ENCODE measurements at places on chromosomes 13 and 19.

GRCh38 chr19:14718522-14719116, 28.8 kb downstream of the ZNF333 start:
- DNase-seq, result no peak

- DNase-seq, result no peak
These were observed 398.3 kb downstream of the RFC3 start for GRCh38 chr13:34216256-34216655.

DNA sequence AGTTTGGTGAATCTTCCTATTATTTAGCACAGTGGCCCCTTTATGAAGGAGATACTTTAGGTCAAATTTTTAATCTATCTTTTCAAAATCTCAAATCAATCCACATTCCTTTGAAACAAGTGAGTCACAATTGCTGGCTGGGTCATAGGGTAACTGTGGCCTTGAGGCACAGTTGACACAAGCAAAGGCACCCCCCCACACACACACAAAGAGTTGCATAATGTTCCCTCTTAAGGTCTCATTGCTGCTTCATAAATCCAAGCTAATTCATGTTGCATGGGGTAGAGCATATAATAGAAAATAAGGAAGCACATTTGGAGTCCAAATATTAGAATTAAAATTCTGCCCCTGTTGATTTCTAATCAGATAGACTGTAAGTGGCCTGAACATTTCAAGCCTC, 171.5 kb downstream of the DLEU7 start:
- DNase-seq, result no peak

- no peak for DNase-seq
These were observed 154.3 kb upstream of the VSTM2B start for GRCh38 chr19:29371251-29372090.

- no peak for DNase-seq
These were observed 25.1 kb downstream of the CARS2 start for GRCh38 chr13:110680852-110681251.

DNA sequence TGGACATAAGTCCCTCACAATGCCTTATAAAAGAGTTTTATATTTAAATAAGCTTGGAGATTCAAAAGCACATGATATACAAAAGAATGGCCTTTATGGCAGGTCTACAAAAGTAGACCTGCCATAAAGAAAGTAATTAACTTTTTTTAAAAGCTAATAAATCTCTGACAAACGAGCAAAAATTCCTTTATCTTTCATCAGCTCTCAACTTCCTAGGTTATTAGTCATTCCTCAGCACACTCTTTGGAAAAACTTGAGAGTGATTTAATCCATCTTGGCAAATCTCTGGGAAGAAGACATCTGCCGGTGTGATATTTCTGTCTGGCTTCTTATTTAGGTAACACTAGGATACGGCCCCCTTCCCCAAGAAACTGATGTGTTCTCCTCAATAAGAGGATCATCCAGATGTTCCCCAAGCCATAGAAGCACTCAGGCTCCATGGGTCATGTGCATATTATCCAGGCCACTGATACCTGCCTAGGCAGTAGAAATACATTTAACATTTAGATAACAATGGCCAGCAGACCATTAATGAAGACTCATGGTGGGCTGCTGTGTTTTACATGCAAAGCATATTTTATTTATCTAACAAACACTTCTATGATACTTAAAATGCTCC, 372.7 kb downstream of the LIG4 start:
- DNase-seq, result no peak

GRCh38 chr19:47699360-47699917, 13.8 kb upstream of the EHD2 start:
- DNase-seq, result peak; percentile 60

- DNase-seq, result no peak
These were observed 24.2 kb downstream of the GAS6 start for GRCh38 chr13:113839536-113840204.

DNA sequence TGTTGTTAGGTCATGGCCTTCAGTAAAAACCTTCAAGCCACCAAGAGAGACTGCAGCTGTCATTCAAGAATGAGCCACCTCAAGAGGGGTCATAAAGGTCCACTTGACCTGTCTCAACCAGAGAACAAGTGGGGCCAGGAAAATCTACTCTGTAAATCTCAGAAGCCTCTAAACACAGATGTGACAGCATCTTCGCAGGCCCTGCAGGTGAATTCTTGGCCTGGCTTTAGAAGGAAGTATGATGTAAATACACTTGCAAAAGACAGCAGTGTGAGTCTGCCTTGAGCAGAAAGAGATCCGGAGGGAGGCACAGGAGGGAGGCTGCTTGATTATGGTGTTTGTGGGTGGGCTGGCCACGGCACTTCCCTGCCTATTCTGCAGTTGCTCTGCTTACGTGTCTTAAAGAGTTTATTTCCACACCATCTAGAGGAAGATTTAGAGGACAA, 1082.9 kb downstream of the UQCRFS1 start:
- DNase-seq, result no peak

- no peak for DNase-seq
These were observed 288.9 kb downstream of the KCNRG start for GRCh38 chr13:50303963-50304721.

DNA sequence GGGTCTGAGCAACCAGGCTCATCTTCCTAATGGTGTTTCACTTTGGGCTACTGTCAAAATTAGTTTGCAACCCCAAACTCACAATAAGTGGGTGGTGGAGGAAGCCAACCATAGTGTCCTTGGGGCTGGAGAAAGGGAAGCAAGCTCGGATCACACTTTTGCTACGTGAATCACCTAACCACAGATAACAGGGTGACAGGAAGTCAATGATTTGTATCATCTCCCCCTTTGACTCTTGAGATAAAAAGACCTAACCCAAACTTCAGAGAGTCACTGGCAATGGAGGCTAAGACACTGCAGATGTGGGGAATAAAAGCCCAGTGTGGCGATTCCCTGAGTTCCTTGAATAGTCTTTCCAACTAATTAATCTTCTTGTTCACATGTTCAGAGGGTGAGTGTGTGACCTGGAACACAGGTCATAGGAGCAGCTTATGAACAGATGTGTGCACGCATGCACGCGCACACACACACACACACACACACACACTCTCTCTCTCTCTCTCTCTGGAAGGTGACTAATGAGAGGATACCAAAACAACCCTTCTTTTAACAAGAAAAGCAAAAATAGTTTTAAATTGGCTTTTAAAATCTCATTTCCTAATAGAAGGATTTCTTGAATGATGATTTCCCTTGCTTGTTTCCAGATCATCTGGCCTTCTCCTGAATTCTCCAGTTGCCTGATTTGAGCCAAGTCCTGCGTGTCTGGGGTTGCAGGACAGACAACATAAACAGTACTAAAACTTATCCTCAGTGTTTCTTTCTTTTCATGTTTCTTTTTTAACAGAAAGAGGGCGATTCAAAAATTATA, 21.2 kb upstream of the DOCK9 start:
- peak; percentile 33 for DNase-seq

GRCh38 chr19:15894359-15894758, 3.5 kb downstream of the CYP4F2 start:
- no peak for DNase-seq

GRCh38 chr19:38291855-38292254, 12.2 kb upstream of the C19orf33 start:
- DNase-seq, result no peak

- peak; percentile 12 for DNase-seq
These were observed 28.1 kb downstream of the RANBP3 start for GRCh38 chr19:5949792-5950305.

- DNase-seq, result no peak
These were observed 456.2 kb downstream of the PCDH20 start for GRCh38 chr13:60959427-60959826.

GRCh38 chr19:10718205-10719196, 622 bp downstream of the DNM2 start:
- DNase-seq, result peak; percentile 57

DNA sequence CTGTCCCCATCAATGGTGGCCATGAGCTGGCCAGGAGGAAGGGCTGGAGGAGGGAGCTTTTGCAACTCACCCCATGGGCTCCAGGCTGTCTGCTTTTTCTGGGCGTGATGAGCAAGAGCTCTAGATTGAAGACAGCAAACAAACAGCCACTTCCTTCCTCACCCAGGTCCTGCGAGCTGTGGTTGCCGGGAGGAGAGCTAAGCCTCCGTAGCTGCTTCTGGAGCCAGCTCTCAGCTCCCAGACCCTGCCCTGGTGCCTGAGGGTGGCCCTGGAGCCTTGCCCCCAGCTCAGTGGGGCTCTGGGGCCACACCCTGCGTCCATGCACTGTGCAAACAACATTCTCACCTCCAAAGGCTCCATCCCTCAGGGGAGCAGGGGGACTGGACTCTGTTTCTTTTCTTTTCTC, 6.2 kb downstream of the MYO1F start:
- no peak for DNase-seq

GRCh38 chr19:33622809-33623511, 1.2 kb downstream of the CHST8 start:
- no peak for DNase-seq

- no peak for DNase-seq
These were observed 395.9 kb downstream of the KCNRG start for GRCh38 chr13:50410921-50411746.

DNA sequence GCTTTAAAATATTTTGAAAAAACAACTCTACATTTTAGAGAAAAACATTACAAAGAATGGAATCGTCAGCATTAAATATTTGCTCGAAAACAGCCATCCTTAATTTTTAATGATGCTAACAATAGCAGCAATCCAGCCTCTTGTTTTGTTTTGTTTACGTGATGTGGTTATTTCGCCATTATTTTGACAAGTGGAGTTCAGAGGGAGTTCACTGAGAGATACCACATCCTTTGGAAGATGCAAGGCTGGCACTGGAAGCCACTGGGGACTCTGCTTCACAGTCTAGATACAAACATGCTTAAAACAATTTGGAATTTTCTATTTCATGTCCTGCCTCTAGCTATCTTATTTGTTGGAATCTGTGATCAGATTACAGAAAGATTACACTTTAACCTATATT, 556.3 kb downstream of the PCDH17 start:
- DNase-seq, result no peak

GRCh38 chr13:94168783-94169453, 310.6 kb downstream of the DCT start:
- DNase-seq, result no peak

- no peak for DNase-seq
These were observed 11.6 kb downstream of the DIAPH3 start for GRCh38 chr13:60152114-60152513.

- no peak for DNase-seq
These were observed 227.7 kb downstream of the B3GLCT start for GRCh38 chr13:31427151-31428100.

DNA sequence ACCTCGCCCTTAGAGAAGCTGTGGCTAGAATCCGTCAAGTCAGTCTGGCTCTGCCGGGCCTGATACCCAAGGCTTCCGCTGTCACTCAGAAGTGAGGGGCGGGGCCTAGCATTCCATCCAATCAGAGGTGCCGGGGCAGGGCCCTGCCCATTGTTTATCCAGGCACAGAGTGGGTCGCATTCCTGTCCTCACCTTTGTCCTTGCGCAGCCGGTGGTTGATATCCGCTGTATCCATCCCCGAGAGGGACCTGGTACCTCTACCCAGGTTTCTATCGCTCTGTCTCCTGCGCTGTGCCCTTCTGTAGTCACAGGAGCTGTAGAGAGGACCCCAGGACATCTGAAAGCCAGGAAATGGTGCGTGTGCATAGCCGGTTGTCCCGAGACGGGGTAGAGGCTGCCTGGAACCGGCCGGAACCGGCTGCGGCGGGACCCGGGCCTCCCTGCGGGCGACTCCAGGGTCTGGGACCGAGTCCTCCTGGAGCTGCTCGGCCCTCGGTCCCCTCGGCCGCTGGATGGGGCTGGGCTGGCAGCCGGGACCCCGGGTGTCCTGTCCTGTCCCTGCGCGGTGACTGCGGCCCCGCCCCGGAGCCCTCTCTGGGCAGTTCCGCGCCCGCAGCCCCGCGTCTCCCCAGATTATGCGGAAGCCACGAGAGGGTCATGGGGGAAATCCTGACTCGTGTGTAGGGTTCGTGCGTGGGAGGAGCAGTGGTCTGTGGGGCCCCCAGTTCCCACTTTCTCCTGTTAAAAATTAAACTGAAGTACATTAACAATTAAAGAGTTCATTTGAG, at the start of gene ZNF763:
ZNF763 (plus strand) TSS at position 183 of the 788 bp plus-strand sequence; CDS start at position 352, 169 bp downstream.
- DNase-seq, result peak; percentile 79

DNA sequence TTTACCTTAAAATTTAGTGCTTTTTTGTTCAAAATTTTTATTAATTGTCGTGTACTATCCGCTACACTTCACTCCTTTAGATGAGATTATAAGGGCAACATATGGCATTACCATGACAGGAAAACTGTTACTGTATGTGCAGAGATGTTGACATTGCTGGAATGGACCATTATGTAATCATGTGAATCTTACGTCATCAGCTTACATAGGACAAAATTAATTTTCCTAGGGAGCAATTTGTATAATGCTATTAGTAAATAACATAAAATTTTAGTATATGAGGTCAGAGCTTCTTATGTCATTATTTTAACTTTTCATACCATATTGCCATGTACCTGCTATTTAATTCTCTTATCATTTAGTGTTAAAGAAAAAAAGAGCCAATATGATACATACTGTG, 110.4 kb upstream of the KLHL1 start:
- no peak for DNase-seq

DNA sequence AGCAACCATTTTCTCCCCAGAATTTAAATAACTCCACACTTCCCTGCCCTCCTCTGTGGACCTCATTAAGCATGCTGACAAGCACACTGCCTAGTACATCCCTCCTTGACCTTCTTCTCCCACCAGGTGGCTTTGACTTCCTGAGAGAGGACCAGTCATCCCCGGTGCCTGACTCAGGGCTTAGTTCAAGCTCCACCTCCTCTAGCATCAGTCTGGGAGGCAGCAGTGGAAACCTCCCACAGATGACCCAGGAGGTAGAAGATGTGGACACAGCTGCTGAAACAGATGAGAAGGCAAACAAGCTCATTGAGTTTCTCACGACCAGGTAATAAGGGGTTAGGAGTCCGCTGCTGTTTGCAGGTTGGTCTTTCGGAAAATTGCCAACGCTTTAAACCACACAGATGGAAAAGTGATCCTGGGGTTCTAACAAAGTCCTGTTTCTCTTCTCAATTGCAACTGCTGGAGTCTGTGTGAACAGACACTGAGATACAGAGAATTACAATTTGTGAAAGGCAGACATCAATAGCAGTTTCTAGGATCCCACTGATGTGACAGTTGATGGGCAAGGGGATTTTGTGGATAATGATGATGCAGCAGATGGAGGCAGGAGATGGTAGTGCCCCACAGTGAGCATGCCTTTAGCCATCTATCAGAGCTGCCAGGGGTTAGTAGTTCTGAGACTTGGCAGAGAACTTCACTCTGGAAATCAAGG, 86.7 kb downstream of the ZAR1L start:
- no peak for DNase-seq

DNA sequence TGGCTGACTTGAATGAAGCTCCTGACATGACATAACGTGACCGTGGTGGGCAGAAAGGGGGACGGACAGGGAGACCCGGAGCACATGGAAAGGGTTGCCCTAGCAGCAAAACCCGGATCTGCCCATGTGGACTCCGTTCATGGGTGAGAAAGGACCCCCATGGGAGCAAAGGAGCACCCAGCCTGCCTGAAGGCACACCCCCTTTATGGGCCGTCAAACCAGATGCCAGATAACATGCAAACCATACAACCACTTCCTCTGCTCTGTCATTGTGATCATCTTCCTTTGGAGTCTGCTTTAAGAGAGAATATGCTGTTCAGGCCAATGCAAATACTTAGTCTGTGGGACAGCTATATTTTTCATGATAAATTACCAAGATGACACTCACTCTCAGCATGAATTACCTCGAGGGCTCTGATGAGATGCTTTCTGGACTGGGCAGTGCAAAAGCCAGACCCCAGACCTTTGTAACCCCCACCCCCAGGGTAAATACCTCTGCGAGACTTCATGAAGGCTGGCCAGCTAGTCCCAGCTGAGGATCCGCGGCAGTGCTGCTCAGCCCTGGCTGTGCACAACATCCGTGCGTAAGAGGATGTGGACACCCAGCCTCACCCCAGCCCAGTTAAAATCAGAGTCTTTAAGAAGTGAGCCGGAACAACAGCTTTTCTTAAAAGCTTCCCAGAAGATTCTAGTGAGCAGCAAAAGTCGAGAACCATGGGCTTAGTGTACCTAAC, 126.6 kb downstream of the USP12 start:
- no peak for DNase-seq

All from stimulated activated CD4-positive, alpha-beta T cell treated with anti-CD3 and anti-CD28 coated beads, TNF-alpha, amount 100 ng/mL, for 48 hours (primary cell).